ENCODE measurements at places on chromosomes 7 and 10.

GRCh38 chr10:94193466-94193924 lies 169.2 kb downstream of the NOC3L start:
- no peak for DNase-seq

GRCh38 chr10:21402606-21403083 lies 122.8 kb downstream of the SKIDA1 start:
- no peak for DNase-seq

- no peak for DNase-seq
Measured at GRCh38 chr10:47082055-47082784, 171.0 kb downstream of the PTPN20 start.

DNA sequence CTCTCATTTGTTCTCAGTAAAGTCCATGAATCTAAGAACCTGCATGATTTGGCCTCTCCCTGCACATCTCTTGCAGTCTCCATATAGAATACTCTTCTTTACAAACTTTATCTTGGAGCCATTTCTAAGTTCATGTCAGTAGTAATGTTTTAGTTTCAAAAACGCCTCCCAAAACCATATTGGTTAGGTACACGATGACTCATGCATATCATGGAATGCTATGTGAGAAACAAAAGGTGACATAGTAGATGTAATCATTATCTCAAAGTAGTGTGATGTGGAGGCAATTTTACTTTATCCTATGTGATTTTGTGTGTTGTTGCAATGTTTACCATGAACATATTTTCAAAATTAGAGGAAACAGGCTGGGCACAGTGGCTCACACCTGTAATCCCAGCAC lies 520.7 kb downstream of the KCNMA1 start:
- no peak for DNase-seq
